Inflammatory macrophage (primary cell): ENCODE measurements at places on chromosomes 7 and 10.

GRCh38 chr7:81846398-81846797 is 76.6 kb upstream of the HGF start:
- peak; percentile 96 for DNase-seq

DNA sequence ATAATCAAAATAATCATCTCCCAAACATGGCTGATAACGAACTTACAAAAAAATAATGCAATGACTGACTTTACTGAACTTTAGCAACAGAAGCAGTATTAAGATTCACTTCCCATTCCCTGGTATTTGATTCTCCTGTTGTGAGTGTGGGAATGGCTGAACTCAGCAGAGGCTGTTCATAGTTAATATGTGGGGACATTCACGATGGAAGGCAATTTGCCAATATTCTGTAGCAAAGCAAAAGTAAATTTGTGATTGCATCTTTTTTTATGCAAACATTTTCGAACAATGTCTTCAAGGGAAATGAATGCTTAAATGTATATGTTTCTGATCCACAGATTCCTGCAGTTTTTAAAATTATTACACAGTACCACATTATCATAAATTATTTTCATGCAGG is 431.7 kb upstream of the KLF6 start:
- DNase-seq: no peak

GRCh38 chr10:132788180-132788830 is 2.4 kb upstream of the NKX6-2 start:
- no peak for DNase-seq

GRCh38 chr10:8069108-8069507 is 14.6 kb downstream of the GATA3 start:
- no peak for DNase-seq

DNA sequence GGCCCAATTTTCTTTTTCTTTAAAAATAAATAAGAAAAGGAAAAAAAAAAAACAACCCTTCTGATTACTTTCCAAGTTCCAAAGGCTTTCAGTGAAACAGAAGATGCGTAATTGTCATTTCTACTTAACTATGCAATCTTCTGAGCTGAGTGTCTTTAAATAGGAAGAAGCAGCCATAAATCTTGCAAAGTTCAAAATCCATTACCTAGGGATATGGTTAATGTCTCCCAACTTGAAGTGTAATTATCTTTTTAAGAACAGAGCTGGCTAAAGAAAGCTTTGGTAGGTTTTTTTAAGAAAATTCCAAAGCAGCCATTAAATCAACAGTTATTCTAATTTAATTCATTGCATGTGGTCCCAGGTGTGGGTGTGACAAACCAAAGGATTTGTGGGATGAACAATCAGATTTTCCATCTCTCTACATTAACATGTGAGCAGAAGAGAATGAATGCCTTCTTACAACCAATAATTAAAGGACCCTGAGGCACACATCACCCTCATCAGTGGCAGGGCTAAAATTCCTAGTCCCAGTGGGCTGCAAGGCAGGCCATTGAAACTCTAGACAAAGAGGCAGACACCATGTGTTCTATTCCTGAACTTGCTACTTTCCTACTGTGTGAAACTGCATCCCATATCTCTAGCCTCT is 419.2 kb downstream of the REEP3 start:
- no peak for DNase-seq

GRCh38 chr7:91397096-91397495 is 132.9 kb downstream of the FZD1 start:
- DNase-seq: no peak

- DNase-seq: no peak
Observed at GRCh38 chr10:73890261-73890660, 15.9 kb upstream of the CAMK2G start.

DNA sequence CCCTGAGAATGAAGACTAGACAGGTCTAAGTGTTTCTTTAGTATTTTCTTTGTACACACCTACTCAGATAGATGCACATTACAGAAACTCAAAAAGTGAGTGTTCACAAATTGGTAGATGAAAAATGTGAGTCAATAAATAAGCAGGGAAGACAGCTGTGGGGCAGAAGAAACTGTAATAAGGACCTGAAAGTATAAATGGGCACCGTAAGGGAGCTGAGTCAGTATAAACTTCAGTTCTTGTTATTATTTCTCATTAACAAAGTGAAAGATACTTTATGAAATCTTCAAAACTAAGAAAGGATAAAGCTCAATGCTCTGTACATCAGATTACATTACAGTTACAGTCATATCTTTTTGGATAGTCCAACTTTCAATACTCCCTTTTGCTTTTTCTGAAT is 2.5 kb downstream of the MTPN start:
- no peak for DNase-seq

DNA sequence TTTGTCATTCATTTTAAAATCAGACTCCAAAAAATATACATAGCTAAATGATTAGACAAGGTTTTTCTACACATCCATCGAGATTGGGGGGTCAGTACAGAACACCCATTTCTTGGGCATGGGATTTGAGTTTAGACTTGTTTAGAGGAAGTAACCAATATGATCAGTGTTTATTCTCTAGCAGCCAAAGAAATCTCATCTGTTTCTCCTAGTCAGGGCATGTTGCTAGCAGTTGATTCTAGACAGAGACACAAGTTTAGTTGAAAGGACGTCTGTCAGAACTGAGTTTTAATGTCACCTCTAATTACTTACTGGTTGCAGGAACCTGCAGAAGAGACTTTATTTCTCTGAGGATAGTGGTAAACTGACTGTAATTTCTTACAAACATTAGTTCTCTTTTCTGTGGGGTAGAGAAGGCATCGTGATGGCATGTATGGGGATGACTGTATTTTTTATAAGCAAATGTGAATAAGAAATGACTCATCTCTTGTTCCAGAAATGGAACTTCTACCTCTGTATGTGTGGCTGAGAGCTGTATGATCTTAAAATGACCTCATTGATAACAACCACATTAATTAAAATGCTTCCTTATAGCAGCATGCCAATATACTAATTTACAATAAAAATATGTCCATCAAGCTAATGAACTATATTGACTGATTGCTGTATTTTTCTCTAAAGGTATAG is 30.6 kb upstream of the RHOBTB1 start:
- peak; percentile 3 for DNase-seq

GRCh38 chr10:79274279-79275104 is 72.8 kb upstream of the PPIF start:
- DNase-seq: peak; percentile 94

DNA sequence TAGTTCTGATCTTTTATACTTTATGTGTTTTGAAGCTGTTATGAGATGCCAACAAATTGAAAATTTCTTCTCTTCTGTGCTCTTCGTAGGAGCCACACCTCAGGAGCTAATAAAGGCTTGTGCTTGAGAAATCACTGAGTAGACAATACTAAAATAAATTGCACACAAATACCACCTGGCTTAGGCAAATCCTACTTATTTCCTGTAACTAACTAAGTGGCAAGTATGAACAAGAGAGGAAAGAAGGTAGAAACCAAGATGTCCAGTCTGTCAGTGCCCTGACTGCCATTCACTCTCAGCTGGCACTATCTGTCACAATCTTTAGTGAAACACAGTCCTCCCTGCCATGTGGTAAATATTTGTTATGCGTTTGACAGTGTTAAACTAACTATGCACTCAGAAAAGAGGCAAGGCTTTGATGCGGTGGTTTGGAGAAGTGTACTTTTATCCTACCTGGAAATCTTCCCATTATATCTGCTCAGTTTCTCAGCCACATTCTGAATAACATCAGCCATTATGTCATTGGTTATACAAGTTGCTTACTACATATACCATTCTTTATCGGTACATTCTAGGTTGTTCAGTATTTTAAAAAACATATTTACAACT is 293.4 kb upstream of the VWC2 start:
- no peak for DNase-seq
